ENCODE measurements at places on chromosomes 2 and 18.

DNA sequence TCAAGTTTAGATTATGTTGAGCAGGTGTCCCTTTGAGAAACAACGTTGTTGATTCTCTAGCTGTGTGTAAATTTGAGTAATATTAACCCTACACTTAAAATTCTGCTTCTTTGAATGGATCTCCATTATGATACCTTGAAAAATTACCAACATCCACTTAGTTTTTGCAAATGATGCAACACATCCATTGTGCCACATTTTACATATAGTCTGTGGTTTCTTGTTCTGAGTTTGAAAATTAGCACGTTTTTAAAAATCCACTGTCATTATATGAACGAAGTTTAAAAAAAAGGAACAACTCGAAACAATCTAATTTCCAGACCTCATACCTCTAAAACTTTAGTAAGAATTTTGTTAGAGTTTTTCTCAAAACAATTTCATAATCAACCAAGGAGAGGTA is 37.7 kb downstream of the PIK3C3 start:
- no peak for ATAC-seq

DNA sequence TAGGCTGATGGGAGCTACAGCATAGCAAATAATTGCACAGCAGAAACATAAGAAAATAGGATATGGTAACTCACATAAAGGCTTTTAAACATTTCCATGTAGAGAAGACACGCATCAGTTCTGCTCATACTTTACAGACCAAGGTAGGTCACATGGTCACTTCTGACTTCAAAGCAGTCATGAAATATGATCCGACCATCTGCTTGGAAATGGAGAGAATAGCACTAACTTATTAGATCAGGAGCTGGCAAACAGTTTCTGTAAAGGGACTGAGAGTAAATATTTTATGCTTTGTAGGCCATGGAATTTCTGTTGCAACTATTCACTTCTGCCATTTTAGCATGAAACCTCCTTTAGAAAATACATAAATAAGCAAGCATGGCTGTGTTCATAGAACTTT is 936.6 kb upstream of the FANCL start:
- ATAC-seq = no peak

DNA sequence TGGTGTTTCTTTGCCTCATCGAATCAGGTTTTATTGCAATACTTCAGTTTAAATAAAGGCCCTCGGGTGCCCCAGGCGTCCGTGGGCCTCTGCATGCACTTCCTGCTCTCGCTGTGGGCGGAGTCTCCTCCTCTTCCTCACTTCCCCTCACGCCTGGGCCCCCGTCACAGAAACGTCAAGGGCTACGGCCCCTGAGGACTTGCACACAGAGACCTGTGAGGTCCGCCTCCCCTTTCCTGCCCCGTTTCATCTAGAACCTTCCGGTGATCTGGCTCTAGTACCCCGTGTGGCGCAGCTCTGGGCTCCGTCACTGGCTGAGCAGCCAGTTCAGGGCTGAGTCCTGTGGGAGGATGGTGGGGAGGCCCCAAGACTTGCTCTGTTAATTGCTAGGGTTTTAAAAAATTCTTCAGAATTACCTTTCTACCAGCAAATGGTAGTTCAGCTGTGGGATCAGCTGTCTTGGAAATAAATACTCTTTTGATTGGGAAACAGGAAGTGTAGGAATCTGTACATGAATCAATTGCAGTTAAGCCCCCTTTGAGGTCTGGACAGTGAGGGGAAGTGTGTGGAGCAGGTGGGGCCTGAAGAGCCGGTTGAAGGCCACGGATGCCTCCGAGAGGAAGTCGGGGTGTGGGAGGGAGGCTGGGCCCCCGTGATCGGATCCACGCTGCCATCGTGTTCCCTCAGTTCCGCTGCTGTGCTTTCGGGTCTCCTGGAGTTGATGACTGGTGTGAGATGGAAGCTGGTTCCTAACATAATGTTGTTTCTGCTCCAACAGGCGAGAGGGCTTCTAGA is 10.2 kb downstream of the NFATC1 start:
- ATAC-seq = no peak

- ATAC-seq = no peak
Observed at GRCh38 chr18:35322486-35323458, 21.4 kb downstream of the ZNF24 start.

GRCh38 chr2:238162846-238163441 is 4.2 kb downstream of the ERFE start:
- no peak for ATAC-seq

- no peak for ATAC-seq
Observed at GRCh38 chr18:32173654-32174053, 16.2 kb upstream of the MEP1B start.

- ATAC-seq = no peak
Observed at GRCh38 chr18:11823545-11823944, 27.7 kb upstream of the CHMP1B start.

GRCh38 chr2:107730898-107731297 is 95.8 kb upstream of the RGPD4 start:
- ATAC-seq = no peak

DNA sequence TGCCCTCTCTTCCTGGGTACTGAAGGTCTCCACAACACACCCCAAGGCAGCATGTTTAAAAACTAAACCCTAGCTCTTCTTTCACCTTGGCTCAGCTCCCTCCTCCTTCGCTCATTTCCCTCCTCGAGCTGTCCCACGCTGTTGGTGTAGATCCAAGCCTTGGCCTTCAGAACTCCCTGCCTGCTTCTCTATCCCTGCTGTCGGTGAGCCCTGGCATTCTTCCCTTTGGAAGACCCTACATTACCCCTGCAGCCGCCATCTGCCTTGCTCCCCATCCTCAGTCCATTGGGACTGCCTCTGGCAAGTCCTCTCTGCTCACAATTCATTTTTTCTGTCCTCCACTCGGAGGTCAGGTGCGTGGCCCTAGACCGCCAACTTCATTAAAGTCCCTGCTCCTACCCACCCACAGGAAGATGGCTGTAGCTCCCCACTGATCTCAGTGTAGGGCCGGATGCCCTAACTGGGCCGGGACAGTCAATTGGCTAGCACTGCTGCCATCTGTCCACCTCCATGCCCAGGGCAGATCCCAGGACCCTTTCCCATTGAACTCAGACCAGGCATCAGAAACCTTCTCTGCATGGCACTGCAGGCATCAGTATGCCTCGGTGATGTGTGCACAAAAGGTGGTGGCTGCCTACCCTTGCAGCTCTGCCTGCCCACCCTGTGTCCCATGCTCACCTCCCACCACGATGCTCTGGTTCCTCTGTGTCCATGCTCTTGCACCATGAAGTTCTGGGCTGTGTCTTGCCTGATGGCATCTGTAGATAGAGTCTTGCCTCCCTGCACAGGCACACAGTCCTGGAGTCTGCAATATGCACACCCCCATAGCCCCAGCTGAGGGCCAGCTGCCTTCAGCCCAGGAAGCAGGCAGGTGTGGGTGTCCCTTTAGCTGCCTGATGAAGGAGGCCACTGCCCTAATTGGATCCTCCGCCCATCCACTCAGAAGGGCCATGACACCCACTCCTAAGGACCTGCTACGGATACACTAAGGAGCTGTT is 5.7 kb downstream of the AMER3 start:
- ATAC-seq = no peak

DNA sequence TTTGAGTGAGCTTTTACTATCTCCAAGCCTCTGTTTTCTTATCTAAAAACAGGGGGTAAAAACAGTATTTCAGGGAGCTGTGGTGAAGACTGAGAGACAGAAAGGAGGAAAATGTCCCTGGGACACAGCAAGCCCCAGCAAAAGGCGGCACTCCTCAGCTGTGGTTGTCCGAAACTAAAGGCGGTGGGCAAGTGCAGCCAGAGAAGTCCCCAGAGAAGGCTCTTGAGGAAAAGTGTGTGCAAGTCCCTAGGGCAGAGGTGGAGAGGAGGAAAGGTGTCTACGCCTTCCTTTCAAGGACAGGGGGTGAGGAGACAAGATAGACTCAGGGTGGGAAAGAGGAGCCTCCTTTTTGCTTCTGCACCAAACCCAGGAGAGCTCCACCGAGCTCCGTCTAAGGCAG is 45.5 kb downstream of the CYP27C1 start:
- no peak for ATAC-seq

- ATAC-seq = no peak
Observed at GRCh38 chr2:148674063-148675020, 29.8 kb downstream of the EPC2 start.

DNA sequence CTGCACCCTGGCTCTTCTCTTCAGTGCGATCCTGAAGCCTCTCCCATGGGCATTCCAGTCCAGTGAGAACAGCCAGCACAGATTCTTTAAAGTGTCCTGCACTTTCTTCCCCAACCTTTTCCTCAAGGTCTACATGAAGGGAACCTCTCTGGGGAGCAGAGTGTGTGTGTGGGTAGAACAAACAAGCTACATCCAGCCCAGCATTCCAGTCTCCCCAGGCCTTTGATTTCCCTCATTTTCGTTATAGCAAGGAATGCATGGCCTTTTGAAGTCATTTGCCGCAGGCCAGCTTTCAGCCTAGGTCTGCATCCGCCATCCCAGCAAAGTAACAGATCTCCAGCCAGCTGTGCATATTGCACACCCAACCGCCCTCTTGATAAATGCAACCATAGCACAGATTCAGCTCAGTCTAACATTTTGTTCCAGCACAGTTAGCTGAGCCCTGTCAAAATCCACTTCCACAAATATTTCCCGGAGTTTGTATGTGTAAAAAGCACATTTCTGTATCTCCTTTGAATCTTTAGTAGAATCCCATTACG is 44.6 kb downstream of the CD8B2 start:
- ATAC-seq = no peak

DNA sequence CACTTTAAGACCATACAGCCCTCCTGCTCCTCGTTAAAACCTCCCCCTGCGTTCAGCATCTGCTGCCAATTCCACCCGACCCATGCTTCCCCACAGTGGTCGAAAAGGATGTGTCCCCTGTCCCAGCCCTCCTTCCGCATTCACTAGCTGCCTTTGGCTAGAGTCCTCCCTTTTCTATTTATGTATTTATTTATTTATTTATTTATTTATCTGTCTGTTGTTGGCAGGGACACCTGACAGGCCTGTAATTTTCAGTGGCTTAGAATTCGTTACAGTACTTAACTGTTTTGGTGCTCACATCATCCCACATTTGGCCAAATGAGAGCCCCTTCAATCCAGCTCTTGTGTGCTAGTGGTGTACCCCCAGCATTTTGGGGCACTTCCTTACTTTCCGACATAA is 50.8 kb downstream of the GNAL start:
- ATAC-seq = no peak

DNA sequence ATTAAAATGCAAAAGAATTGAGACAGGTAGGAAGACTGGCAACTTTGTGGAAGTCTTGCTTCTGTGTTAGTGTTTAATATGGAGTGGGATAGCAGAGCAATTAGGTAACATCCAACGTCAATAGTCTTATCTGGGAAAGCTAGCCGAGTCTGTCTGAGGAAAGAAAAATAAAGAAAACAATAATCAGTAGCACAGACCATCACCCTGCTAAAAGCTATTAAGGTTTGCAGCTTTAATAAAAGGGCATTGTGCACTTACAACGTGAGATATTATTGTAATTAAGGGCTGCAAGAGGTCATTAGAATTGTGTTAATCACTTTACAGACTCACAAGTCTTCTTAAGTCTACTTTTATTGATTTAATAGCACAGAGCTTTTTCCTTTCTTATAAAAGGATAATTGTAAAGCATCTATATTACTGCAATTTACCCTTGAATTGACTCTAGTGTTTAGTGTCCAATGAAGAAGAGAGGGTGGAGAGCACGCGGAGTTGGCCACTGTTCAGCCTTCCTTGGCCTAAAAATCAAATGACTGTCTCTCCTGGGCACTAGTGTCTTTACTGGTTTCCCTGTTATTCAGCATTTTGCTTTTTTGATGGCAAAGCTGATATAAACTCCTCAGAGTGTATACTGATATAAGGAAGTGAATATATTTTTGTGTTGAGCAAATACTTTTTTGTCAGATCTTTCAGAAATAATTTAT is 2.0 kb downstream of the CDH7 start:
- ATAC-seq = no peak

GRCh38 chr2:237289139-237289538 is 124.8 kb downstream of the COL6A3 start:
- ATAC-seq = no peak

Measured in SK-N-SH treated with all-trans-retinoic acid at 6 μM for 48 hours (cell line).